ENCODE measurements at places on chromosomes 16 and 17.
A peak's percentile ranks its signal among the peaks of the same experiment; 100 is the strongest.

DNA sequence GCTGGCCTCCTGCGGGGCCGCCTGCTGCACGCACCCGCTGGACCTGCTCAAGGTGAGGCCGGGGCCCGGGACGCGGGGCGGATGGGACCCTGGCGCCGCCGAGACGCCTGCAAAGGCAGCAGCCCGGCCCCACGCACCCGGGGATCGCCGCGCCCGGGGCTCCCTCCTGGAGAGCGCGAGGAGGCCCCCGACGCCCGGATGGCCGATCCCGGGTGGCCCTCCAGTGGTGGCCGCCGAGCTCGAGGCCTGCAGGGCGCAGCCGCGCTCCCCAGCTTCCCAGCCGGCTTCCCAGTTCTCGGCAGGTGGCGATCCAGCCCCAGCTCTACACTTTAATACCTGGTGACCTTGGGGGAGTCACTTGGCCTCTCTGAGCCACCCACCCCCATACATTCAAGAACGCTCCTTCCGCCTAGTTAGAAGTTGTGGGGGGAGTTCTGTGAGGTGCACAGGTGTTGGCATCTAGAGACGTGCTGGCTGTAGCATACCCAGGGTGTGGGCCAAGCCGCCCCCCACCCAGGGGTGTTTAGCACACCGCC is 452 bp downstream of the SLC25A10 start:
- DNase-seq, result no peak

DNA sequence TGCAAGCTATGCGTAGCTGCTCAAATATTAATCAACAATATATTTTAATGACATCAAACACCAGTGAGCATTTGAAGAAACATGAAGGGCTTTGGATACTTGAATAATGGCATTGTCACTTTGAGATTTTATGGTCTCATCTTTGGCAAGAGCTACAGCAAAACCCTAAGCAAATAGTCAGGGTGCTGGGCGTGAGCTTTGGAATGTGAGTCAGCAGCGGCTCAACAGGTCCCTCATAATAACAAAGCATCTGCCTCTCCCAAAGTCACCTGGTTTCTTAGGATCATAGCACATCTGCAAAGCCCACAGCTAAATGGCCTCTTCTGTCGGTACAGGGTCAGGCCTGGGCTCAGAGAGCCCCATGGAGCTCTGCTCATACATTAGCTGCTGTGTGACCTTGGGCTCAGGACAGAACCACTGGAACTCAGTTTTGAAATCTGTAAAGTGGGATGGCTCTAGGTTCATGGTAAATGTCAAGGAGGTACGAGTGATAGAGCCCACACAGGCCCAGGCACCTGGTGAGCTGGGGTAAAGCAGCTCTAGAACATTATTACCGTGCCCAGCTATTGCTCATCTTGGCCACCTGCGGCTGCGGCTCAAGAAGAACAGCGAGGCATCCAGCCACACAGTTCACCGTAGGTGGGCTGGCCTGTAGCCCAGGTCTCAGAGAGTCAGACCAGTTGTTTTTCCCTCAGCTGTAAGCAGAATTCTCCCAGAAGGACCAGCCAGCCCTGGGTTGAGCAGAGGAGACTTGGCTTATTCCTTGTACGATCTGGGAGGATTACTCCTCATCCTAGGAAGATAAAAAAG is 544.5 kb upstream of the CDH11 start:
- DNase-seq, result peak; percentile 23

- peak; percentile 57 for DNase-seq
Observed at GRCh38 chr17:81419886-81420768, 24.9 kb downstream of the BAHCC1 start.

- DNase-seq, result no peak
Observed at GRCh38 chr17:74217888-74218287, 4.5 kb downstream of the TTYH2 start.

- no peak for DNase-seq
Observed at GRCh38 chr17:4810696-4811290, 3.8 kb downstream of the PLD2 start.

- no peak for DNase-seq
Observed at GRCh38 chr17:20179041-20179440, 169.9 kb downstream of the SPECC1 start.

- no peak for DNase-seq
Observed at GRCh38 chr16:54739381-54739780, 191.3 kb upstream of the IRX5 start.

DNA sequence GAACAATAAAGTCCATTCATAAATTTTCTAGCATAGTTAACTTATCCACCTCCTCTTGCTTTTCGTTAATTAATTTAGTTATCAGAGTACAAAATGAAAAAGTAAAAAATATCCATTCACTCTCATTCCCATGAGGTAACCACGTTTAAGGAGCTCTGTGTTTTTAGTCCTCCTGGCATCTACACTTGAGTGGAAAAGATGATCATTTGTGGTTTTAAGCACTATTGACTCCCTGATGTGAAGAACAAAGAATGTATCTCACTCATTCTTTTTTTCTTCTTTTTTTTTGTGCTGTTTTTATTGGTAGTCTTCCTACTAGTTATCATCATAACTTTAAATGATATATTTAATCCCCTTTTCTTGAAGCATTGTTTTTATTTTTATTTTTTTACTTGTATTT is 26.1 kb downstream of the QPRT start:
- DNase-seq, result no peak
